ENCODE measurements at places on chromosomes 1 and 21.

DNA sequence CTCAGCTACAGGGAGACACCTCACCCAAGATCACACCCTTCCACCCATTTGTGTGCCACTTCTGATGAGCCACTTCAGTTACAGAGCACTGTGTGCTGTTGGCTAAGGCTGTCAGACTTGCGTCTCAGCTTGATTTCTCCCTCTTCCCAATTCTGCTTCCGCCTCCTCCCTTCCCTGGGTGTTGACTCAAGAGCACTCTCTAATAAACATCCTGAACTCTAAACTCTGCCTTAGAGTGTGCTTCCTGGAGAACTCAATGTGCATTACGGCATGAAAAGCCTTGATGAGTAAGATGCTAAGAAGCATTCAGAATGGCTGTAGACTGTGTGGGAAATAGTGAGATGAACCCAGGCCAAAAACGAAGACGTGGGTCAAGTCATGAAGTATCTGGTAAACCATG lies 54.9 kb upstream of the S1PR1 start:
- no peak for DNase-seq

DNA sequence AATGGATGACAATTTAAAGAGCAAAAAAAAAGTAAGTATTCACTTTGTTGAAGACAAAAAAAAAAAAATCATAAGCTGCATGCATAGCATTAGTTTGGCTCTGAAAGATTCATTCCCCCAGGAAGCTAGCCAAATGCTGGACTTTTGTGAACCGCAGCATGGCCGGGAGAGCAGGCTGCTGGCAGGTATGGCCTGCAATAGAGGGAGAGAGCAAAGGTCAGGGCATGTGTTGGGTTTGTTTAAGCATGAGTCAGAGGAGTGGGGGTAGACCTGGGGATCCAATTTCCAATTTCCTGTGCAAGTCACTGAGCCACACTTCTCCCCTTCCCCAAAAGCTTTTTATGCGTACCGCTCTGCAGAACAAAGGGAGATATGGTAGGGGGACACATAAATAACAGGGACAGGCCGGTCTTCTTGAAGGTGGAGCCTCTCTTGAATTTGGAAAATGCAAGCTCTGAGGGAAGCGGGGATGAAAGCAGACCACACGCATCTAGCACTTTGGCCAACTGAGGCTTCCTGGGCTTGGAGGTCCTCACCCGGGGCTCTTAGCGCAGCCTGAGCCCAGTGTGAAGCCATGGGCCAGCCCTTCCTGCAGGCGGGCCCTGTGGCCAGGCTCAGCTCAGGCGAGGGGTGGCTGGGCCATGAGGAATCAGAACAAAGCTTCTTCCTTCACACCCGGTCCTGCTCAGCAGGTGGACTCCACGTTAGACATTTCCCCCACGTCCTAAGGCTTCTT lies 171.1 kb downstream of the TOMM20 start:
- DNase-seq, result no peak

- DNase-seq, result peak; percentile 91
These were observed 18.8 kb downstream of the ELF3 start for GRCh38 chr1:202029171-202029665.

GRCh38 chr1:18965206-18966173 lies 9.0 kb upstream of the IFFO2 start:
- no peak for DNase-seq

DNA sequence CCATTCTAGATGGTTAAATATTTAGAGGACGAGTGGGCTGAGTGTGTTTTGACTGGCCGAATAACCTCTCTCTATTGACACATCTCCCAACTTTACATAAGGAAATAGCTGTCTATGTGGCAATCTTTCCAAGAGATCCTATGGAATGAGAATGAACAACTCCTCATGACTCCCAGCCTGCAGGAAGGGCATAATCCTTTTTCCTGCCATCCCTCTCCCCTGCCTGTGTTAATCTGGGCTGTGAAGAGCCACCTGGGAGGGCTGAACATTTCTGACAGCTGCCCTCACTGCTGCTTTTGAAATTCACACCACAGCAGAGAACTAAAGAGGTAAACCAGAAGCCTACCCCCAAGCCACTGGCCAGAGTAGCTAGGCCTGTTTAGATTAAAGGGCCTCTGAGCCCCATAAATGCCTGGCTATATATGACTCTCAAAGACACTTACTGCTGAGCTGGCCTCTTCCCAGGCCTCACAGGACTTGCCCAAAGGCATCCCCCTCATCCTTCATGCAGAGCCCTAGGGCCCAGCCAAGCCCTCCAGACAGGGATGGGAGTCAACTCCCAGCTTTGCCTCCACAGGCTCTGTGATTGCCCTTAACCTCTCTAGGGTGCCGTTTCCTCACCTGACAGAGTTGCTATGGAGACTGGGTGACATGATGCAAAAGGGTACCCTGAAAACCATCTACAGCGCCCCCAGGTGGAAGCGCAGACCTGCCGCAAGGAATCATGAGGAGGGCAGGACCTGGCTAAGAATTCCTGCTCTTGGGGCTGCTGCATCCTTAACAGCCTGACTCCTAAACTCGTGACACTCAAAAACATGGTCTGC lies 42.0 kb upstream of the LDLRAP1 start:
- DNase-seq, result no peak

- no peak for DNase-seq
These were observed 148.2 kb upstream of the KLHDC7A start for GRCh38 chr1:18332576-18332975.

- no peak for DNase-seq
These were observed 123.2 kb downstream of the LHX8 start for GRCh38 chr1:75257424-75257823.

DNA sequence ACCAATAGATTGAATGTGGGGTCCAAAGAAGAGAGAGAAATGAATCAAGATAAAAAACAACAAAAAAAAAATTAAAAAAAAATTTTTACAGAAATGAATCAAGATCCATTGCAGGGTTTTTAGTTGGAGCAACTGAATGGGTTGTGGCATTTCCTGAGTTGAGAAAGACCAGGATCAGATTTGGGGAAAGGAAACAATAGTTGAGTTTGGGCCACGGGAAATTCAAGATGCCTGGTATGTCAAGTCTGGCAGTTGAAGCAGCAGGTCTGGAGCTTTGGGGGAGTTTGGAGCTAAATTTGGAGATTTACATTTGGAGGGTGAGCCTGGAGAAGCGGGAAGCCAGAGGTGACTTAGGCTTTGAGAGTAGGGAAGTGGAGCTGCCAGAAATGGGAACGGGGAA lies 22.6 kb downstream of the ATP8B2 start:
- no peak for DNase-seq
